ENCODE measurements at places on chromosomes 6 and 20. TPM values are rescaled to one million over a fixed set of nuclear protein-coding genes. Genes with fewer than 3 reads are reported as not detected.

DNA sequence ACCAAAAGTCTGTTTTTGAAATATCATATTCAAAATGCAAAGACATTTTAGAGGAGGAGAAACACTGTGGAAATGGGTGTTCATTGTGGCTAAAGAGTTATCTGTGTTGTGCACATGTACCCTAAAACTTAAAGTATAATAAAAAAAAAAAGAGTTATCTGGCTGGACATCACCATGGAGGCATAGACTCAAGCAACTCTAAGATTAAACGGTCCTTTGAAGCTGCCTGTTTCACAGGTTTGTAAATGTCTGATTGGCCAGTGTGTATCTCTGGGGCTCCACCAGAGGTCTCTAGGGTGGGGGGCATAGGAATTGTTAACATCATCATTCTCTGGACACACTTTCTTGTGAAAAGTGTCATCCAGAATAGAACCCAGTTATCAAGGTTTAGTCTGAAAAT lies 39.2 kb downstream of the TSPYL4 start:
- no peak for DNase-seq

DNA sequence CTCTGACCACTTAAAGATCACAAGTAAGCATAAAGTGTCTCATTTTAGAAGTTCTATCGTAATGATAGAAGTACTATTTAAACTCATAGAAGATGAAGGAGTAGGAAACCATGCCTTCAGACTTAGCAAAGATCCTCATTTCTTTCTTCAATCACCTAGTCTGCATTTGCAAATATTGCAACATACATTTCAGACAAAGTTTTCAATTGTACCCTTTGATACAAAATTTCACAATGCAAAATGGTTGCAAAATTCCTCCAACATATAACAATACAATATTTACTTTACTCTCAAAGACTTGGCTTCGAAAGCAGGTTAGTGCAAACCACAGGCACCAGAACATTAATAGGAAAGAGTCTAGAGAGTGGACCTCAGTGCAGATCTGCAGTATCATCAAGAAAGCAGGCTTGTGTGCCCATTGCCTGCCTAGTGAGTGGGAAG lies 16.1 kb upstream of the ROS1 start:
- no peak for DNase-seq

DNA sequence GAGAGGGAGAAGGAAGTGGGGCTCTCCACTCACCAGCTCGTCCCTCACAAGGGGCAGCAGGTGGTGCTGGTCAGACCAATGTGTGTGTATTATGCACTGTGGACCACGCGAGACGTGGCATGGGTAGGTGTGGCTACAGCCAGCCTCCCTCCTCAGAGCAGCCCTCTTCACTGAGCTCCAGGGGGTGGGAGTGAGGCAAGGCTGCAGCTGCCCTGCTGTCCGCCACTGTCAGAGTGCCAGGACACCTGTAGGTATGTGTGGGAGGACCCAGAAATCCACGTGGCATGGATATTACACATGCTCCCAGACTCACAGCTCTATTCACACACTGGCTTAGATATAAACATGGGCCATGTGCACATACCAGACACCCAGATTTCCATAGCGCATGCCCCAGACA lies 90.3 kb downstream of the VEGFA start:
- DNase-seq = no peak

GRCh38 chr20:34951252-34951651 lies 4.4 kb downstream of the GSS start:
- no peak for DNase-seq

DNA sequence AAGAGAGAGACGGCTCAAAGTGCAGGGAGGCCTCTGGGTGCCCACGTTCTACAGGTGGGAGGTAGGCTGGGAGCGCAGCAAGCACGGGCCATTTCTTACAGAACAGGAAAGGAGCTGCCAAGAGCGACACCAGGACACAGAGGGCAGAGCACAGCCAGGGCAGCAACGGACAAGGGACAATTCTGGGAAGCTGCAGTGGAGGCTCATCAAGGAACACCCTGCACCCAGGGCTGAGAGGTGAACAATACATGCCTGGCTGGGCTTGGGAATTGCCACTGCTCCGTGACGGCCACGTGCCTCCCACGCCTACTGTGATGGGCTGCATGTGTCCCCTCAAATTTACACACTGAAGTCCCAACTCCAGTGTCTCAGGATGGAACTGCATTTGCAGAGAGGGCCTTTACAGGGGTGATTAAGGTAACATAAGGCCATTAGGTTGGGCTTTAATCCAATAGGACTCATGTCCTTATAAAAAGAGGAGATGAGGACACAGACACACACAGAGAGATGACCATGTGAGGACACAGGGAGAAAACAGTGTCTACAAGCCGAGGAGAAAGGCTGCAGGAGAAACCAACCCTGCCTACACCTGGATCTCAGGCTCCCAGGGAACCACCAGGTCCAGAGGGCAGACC lies 13.6 kb downstream of the SERPINB6 start:
- no peak for DNase-seq

DNA sequence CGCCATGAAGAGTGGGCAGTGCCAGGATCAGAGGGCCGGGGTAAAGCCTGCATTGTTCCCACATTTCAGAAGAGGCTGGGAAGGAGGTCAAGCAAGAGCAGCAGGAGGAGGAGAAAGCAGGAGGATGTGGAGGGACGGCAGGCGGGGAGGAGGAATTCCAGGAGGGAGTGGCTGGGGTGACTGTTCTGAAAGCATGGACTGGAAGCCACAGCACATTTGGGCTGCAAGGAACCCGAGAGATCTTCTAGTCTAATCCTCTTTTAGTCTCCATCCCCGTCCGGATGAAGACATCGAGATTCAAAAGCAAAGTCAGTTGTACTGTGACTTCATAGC lies 76.9 kb downstream of the FAM50B start:
- DNase-seq = no peak

- no peak for DNase-seq
These were observed 83.4 kb downstream of the OPN5 start for GRCh38 chr6:47865206-47865605.

DNA sequence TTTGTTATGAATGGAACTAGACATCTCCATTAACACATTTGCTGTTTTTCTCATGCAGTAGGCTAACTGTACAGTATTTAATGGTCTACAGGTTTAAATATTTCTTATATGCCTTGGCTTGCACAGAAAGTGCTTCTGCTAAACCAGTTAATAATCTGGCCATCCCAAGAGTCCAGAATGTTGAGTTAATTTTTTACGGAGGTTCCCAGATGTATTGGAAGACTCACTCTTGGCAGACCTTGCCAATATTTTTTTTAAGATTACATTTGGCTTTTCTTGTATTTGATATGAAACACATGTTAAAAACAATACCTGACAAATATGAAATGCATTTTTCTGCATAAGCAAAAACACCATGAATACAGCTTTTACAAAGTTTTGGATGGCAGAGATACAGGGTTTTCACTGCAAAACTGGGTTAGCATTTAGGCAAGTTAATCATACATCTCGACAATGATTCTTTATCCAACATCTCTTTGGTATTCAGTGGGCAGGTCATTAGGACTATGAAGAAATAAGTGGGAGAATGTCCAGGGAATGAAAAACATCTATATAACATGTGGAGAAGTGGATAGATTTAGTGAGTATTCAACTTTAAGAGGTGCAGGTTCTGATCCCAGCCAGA lies 94.0 kb downstream of the SGK1 start:
- peak; percentile 64 for DNase-seq

DNA sequence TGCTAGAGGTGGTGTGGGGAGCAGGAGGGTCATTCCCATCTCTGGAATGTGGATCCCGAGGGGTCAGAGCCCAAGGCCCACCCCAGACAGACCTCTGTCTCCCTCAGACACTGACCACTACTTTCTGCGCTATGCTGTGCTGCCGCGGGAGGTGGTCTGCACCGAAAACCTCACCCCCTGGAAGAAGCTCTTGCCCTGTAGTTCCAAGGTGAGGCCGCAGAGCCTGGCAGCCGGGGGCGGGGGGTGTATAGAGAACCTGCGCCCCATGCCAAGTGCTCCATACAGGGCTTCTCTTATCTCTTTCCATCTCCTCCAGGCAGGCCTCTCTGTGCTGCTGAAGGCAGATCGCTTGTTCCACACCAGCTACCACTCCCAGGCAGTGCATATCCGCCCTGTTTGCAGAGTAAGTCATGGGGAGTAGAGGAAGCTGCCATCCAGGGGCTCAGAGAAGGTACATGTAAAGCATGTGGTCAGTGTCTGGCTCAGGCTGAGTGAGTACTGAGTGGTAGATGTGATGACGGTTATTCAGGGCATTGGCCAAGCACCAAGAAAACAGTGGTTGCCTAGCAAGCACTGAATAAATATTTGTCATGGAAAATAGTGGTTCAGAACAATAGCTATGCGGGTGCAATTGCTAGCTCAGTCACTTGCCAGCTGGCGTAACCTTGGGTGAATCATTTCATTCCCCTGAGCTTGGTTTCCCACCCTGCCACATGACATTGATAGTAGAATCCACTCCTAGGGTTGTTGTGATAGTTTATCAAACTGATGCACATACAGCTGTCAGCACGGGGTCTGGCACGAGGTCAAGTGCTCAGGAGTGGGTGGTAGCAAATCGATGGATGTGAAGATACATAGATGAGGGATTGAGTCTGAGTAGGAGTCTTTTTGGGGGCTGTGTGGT lies 3.5 kb downstream of the PIGT start:
- no peak for DNase-seq

DNA sequence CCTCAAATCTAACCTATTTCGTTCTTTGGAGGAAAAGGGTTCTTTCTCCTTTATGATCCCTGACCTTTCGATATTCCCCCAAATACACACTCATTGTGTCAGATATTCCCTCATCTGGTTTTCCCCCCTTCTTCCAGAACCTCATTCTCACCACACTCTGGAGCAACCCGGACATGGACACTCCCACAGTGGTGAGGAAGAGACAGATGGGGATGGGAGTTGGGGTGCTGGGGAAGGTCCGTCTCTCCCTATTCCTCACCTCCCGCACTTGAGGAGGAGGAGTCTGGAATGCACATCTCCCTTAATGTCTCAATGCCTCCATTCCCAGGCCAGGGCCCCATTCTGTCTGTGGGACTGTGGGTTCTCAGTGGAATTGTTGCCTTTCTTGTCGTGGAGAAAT lies 1.3 kb downstream of the SLC39A7 start:
- DNase-seq = no peak

The CDK19 gene
- 14.8 TPM for polyA plus RNA-seq

The LIME1 gene
- 6.2 TPM for polyA plus RNA-seq

The SNX9 gene
- polyA plus RNA-seq = 21.2 TPM

The TRIM31 gene
- not detected for polyA plus RNA-seq

The FAM209B gene
- polyA plus RNA-seq = not detected

The PHACTR1 gene
- 5.8 TPM for polyA plus RNA-seq

The OTOR gene
- polyA plus RNA-seq = not detected
